ENCODE measurements at places on chromosomes 2 and 18. TPM values are rescaled to one million over a fixed set of nuclear protein-coding genes. Genes with fewer than 3 reads are reported as not detected.

Gene UGT1A9
- total RNA-seq: not detected

Gene GRB14
- 2.4 TPM for total RNA-seq

Gene CCDC150
- total RNA-seq: 5.5 TPM

Gene IL36B
- total RNA-seq: not detected

Gene GKN1
- total RNA-seq: not detected

Gene LYG2
- not detected for total RNA-seq

Gene TAF4B
- 5.6 TPM for total RNA-seq

Gene GPR155
- total RNA-seq: 3.6 TPM

Gene RGPD4
- not detected for total RNA-seq

Gene NFE2L2
- 85.0 TPM for total RNA-seq

Gene NPHP1
- total RNA-seq: 5.5 TPM

Gene KYNU
- 0.39 TPM for total RNA-seq

Gene DGKD
- total RNA-seq: 7.5 TPM

Gene DNER
- 5.5 TPM for total RNA-seq

Gene KCNG2
- not detected for total RNA-seq

Gene IL1RL1
- total RNA-seq: 0.20 TPM

Gene AFF3
- not detected for total RNA-seq

Gene ALK
- not detected for total RNA-seq

Gene MC4R
- total RNA-seq: not detected

Gene AQP12A
- not detected for total RNA-seq

Gene G6PC2
- not detected for total RNA-seq

Gene VAMP8
- total RNA-seq: 93.1 TPM

Gene CD8B
- not detected for total RNA-seq

Gene RNF125
- total RNA-seq: 1.7 TPM

Gene QPCT
- total RNA-seq: 6.6 TPM

Gene GULP1
- total RNA-seq: 11.3 TPM

Gene GLI2
- 0.44 TPM for total RNA-seq

Gene EFEMP1
- 109 TPM for total RNA-seq

Gene CHRNA1
- not detected for total RNA-seq

Gene FOXI3
- total RNA-seq: 0.04 TPM

Gene MSGN1
- not detected for total RNA-seq

Gene CD28
- total RNA-seq: not detected

Gene CTDSP1
- total RNA-seq: 59.0 TPM

Gene CTDP1
- 15.0 TPM for total RNA-seq

All from foreskin keratinocyte (primary cell).